ENCODE measurements at places on chromosomes 4 and X.

GRCh38 chrX:140064993-140065392, 99.7 kb upstream of the CXorf66 start:
- DNase-seq: no peak

DNA sequence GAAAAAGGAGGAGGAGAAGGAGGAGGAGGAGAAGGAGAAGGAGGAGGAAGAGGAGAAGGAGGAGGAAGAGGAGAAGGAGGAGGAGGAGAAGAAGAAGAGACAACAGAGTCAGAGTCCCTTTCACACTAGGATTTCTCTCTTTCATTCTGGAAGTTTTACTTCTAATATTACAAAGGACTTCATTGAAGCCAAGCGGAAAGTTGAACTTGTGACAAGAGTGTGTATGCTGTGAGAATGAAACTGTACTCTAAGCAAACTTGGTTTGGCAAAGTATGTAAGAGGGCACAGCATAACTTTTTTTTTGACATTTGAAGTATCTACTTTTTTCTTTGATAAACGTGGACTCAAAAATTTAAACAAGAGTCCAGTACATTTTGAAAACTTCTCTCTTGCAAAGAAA, 48.0 kb downstream of the CXCL8 start:
- DNase-seq: no peak

- DNase-seq: no peak
Observed at GRCh38 chr4:99447513-99447912, 12.4 kb upstream of the ADH7 start.

DNA sequence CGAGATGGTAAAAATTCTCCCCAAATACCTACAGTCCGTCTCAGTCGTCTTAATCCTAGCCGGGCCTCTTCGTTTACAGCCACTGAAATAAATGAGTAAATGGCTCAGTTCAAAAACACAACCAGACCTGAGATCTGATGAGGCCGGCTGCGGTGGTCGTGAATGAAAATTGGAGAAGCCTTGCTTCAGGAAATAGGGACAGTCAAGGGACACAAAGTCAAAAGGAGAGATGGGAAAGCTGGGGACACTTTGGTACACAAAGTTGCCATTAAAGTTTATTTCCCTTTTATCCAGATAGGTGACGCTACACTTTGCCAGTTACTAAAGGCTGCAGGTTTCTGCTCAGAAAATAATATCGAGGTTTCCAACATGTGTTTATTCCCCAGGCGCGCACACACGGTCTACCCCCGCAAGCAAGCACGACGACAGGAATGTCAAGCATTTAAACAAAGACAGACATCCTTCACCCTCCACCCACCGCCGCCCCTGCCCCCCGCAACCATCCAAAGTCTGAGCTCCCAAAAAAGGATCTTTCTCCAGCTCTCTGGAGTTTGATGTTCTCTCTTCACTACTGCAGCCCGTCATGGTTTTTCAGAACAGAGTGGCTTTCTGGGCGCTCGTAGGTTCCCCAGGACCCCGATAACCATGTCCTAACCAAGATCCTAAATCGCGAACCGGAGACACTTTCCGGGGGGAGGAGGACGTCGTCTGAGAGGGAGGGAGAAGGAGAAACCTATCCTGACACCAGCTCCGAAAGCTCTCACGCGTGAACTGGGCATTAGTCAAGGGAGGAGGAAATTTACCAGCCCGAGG, 1.3 kb upstream of the PCDH7 start:
- no peak for DNase-seq

DNA sequence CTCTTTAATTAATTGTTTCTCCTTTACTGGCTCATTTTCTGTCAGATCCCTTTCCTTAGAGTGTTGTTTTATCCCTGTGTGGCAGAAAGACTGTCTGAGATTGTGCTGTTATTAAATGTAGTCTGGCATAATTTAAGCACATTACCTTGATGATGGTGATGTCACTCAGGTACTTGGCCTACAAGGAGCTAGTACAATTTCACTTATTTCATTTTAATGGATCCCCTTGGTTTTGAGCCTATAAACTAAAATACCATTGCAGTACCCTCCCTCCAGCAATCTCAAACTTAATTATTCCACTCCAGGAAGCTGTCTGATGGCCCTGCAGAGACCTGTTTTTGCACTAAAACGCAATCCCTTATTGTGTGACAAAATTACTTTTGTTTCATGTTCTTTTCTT, 968.6 kb downstream of the ADGRL3 start:
- DNase-seq: no peak

- no peak for DNase-seq
Observed at GRCh38 chrX:73987166-73987565, 316.8 kb upstream of the ZCCHC13 start.

- no peak for DNase-seq
Observed at GRCh38 chr4:87078987-87079486, 141.4 kb downstream of the KLHL8 start.

DNA sequence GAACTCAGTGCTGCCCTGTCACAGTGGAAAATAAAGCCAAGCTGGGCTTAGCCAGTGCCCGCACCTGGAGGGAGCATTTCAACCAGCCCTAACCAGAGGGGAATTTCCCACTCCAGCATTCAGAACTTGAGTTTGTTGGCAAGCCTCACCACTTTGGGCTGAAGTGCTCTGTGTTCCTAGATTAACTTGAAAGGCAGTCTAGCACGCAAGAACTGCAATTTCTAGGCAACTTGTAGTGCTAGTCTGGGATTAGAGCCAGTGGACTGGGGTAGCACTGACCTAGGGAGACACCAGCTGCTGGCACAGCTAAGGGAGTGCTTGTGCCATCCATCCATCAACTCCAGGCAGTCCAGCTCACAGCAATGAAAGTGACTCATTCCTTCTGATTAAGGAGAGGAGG, 1060.6 kb upstream of the GRID2 start:
- no peak for DNase-seq

GRCh38 chr4:81459228-81459627, 12.5 kb downstream of the RASGEF1B start:
- no peak for DNase-seq

DNA sequence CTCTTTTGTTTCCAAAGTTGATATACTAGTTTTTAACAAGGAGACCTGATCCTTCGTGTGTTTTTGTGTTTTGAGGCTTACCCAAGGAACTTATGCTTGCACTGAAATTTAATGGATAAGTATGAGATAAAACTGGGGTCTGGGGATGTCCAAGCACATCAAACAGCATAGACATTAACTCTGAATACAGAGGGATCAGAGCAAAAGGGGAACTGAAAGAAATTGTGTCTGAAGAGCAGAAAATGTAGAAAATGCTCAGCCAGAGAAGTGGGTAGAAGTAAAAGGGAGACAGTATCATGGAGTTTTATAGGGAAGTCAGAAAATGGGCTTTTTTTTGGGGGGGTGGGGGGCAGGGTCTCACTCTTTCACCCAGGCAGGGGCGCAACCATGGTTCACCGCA, 695.4 kb downstream of the ARAP2 start:
- DNase-seq: no peak

DNA sequence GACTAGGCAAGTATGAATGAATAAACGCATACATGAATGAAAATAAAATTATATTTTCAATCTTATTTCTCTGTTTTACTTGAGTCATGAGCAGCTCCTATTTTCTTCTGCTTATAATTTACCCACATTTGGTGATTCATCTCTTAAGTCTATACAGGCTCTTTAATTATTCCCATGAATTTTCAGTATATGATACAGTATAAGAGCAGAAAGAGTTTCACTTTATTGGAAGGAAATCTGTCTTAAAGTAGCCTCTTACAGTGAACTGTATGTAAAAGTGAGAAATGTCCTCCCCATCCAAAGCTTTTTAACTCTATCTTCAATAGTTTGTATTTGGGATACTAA, 50.8 kb downstream of the TMEM165 start:
- DNase-seq: no peak

GRCh38 chr4:187019896-187020295, 296.2 kb upstream of the FAT1 start:
- DNase-seq: no peak

- no peak for DNase-seq
Observed at GRCh38 chr4:33453916-33454315, 2733.7 kb downstream of the PCDH7 start.

GRCh38 chrX:12972878-12973560, 1.9 kb upstream of the TMSB4X start:
- no peak for DNase-seq

DNA sequence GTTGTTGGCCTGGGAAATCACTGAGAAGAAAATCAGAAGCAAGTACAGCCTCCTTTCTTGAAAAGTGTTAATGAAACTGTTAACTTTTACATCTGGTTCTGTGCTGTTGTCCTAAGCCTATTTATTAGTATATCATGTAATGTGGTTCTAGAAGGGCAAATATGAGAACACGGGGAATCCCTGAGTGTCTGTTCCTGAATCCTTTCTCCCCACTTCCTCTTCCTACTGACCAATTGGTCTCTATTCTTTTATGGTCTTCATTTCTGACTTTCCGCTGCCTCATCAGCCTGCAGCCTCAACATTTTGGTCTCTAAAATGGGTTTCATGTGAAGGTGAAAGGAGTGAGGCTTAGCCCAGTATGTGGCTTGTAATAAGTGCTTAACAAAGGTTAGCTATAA, 159.9 kb upstream of the MAMLD1 start:
- DNase-seq: no peak
